Smooth muscle cell of trachea (primary cell): ENCODE measurements at places on chromosomes 5 and 9. TPM values are rescaled to one million over a fixed set of nuclear protein-coding genes. Genes with fewer than 3 reads are reported as not detected.

Gene SPINK13
- not detected in 2 replicates for total RNA-seq

Gene SH3PXD2B
- 22.4 and 41.2 TPM in 2 replicates for total RNA-seq

Gene CHSY3
- 1.7 and 2.0 TPM in 2 replicates for total RNA-seq

Gene PCDHGC5
- total RNA-seq = 7.9 and 8.1 TPM in 2 replicates
